ENCODE measurements at places on chromosomes 13 and 19. TPM values are rescaled to one million over a fixed set of nuclear protein-coding genes. Genes with fewer than 3 reads are reported as not detected.
A peak's percentile ranks its signal among the peaks of the same experiment; 100 is the strongest.

DNA sequence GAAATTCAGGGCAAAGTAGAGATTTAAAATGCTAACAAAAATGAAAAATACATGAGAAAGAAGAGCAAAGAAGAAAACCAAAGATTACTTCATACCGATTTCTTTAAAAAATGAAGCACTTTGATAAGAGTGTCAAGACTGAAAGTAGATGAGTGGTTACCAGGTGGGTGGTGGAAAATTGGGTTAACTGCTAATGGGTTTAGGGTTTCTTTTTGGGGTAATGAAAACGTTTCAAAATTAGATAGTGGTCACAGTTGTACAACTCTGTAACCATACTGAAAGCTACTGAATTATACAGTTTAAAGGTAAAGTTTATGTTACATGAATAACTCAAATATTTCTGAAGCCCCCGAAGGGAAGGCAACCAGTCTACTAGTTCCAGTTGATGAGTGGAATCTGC, 179.4 kb downstream of the NDFIP2 start:
- no peak for DNase-seq

DNA sequence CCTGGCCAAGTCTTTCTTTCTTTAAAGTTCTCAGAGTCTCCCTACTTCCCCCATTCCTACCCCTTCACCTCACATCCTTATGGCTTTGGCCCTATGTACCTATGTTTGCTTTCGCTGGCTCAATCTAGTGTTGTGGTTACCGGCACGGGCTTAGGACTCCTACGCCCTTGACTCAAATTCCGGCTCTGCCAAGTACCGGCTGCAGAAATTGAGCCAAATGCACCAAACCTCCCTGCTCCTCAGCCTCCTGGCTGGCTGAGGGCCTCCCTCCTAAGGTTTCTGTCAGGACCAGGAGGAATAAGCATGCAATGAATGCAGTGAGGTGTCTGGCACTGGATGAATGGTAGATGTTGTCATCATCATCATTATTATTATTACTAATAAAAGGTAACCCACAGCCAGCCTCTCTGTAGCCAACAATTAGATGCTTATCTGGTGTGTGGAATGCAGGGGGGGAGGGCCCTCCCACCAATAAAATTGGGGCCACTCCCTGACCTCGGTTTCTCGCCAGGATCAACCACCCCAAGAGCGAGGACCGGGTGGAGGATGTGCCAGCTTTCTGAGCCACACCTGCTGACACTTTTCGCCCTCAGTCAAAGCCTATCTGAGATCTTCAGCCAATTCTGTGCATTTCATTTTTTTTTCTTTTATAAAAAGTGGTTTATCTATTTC, 20.7 kb downstream of the KLK5 start:
- DNase-seq, result no peak

- DNase-seq, result no peak
Observed at GRCh38 chr19:44646049-44646416, 2.3 kb downstream of the PVR start.

GRCh38 chr19:54305141-54305540, 7.8 kb downstream of the LILRA5 start:
- DNase-seq, result no peak

NLRP7 gene
- not detected for total RNA-seq

DNA sequence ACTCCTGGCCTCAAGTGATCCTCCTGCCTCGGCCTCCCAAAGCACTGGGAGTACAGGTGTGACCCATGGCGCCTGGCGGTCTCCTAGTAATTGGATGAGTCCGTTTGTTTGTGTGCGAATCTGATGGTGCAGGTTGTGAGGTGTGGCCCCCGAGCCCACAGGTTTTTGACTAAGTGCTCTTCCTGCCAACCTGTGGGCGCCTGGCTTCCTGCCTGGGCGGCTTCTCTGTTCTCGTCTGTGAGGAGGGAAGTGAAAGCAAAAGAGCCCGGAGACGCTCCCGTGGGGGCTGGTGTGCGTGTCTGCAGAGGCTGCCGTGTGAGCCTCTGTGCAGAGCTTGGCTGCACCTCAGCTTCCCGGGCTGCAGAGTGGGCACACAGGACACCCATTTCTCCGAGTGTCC, 10.0 kb downstream of the ARHGAP45 start:
- peak; percentile 96 for DNase-seq

TEX29 gene
- total RNA-seq, result 0.93 TPM

- DNase-seq, result no peak
Observed at GRCh38 chr13:59157181-59157580, 1006.5 kb downstream of the DIAPH3 start.

GRCh38 chr19:41753936-41754529, 1.3 kb upstream of the CEACAM6 start:
- DNase-seq, result peak; percentile 71

- DNase-seq, result no peak
Observed at GRCh38 chr19:32387701-32388392, 17.7 kb upstream of the DPY19L3 start.

GRCh38 chr19:5337708-5338655, 2.6 kb downstream of the PTPRS start:
- no peak for DNase-seq

DNA sequence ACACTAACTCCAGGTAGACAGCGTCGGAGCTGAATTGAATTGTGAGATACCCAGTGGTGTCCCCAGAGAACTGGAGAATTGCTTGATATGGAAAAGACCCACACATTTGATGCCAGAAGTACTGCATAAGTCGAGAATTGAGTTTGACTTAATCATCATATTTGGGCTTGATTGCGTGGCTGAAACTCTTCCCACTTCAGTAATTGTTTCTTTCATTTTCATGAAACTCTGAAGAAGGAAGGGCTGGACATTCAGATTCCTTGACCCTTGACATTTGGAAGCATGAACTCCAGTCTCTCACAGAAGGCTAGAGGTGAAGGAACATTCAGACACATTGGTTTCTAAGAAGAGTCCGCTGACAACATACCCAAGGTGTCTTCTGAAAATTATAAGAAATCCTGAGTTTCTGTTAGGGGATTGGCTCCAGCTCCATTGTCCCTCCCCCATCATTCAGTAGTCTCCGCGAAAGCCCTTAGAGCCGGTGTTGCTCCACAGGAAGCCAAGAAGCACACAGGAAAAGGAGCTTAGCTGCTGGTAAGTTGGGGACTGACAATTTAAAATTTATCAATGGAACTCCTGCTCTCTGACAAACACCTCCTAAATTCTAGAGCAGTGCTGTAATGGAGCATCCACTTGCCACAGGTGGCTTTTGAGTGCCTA, at the start of gene FPR2:
Gene FPR2, plus strand, starts transcription at position 484 of the 660 bp plus-strand sequence. CDS start 7,479 bp downstream, outside the sequence.
- DNase-seq, result no peak

C19orf38 gene
- 1.8 TPM for total RNA-seq

GRCh38 chr19:54434873-54435214, 14.2 kb upstream of the LENG8 start:
- DNase-seq, result no peak

KATNAL1 gene
- total RNA-seq, result 27.8 TPM

CALM3 gene
- total RNA-seq, result 446 TPM

ARHGEF1 gene
- 657 TPM for total RNA-seq

CD177 gene
- total RNA-seq, result not detected

- no peak for DNase-seq
Observed at GRCh38 chr13:100536643-100537180, 51.9 kb downstream of the GGACT start.

DNA sequence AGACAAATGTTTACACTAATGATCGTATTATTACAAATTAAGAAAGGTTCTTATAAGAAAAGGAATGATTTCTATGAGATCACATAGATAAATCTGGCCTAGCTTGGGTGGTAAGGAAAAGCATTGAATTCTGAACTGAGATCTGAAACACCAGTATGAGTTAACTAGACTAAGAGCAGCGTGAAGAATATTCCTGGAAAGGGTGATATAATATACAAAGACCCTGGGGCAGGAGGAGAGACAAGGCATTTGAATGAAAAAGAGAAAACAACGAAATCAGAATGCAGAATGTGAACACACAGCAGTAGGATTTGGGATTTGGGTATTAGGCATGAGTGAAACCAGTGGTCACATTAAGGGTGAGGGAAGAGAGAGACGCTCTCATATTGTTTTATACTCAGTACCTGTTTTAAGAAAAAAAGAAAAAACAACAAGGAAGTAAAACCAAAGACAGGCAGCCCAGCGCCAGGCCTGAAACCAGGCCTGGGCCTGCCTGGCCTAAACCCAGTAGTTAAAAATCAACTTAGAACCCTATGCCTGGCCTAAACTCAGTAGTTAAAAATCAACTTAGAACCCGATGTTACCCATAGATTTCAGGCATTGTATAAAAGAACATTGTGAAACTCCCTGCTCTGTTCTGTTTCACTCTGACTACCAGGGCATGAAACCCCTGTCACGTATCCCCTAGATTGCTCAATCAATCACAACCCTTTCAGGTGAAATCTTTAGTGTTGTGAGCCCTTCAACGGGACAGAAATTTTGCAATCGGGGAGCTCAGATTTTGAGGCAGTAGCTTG, 287.1 kb downstream of the ITGBL1 start:
- DNase-seq, result no peak

METTL21C gene
- not detected for total RNA-seq

FAM216B gene
- total RNA-seq, result not detected

CCDC70 gene
- total RNA-seq, result not detected

- no peak for DNase-seq
Observed at GRCh38 chr13:31043957-31044356, 111.5 kb downstream of the TEX26 start.

GRCh38 chr13:34174671-34175145, 356.8 kb downstream of the RFC3 start:
- no peak for DNase-seq

TUBB4A gene
- 2.5 TPM for total RNA-seq

- DNase-seq, result no peak
Observed at GRCh38 chr13:84934911-84935310, 864.3 kb downstream of the SLITRK6 start.

DNA sequence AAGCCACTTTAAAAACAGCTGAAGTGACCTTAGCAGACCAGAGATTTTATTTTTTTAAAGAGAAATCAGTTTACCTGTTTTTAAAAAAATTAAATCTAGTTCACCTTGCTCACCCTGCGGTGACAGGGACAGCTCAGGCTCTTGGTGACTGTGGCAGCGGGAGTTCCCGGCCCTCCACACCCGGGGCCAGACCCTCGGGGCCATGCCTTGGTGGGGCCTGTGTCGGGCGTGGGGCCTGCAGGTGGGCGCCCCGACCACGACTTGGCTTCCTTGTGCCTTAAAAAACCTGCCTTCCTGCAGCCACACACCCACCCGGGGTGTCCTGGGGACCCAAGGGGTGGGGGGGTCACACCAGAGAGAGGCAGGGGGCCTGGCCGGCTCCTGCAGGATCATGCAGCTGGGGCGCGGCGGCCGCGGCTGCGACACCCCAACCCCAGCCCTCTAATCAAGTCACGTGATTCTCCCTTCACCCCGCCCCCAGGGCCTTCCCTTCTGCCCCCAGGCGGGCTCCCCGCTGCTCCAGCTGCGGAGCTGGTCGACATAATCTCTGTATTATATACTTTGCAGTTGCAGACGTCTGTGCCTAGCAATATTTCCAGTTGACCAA, 10.8 kb downstream of the PLPPR3 start:
- no peak for DNase-seq

GRCh38 chr13:34608331-34608730, 333.7 kb upstream of the NBEA start:
- DNase-seq, result no peak
